H1 (cell line): ENCODE measurements at places on chromosomes 1 and 21. TPM values are rescaled to one million over a fixed set of nuclear protein-coding genes. Genes with fewer than 3 reads are reported as not detected.

Gene CFAP126
- total RNA-seq, result not detected in 2 replicates

Gene RNF19B
- 10.4 and 11.2 TPM in 2 replicates for total RNA-seq

Gene GNAT2
- total RNA-seq, result not detected in 2 replicates

Gene ELF3
- total RNA-seq, result 15.6 and 17.3 TPM in 2 replicates

Gene DCST2
- 0.43 TPM in 1 of 2 replicates, not detected in the other for total RNA-seq

Gene ETNK2
- 20.1 and 23.1 TPM in 2 replicates for total RNA-seq

Gene MRTO4
- 54.5 and 64.3 TPM in 2 replicates for total RNA-seq

Gene UBE2U
- not detected in 2 replicates for total RNA-seq

Gene GNPAT
- 41.1 and 47.4 TPM in 2 replicates for total RNA-seq

Gene OPTC
- total RNA-seq, result 0.78 and 1.1 TPM in 2 replicates

Gene PWP2
- 6.7 and 11.8 TPM in 2 replicates for total RNA-seq

Gene ACADM
- total RNA-seq, result 40.0 and 41.7 TPM in 2 replicates

Gene PODN
- 0.11 and 0.17 TPM in 2 replicates for total RNA-seq

Gene RNPEP
- total RNA-seq, result 45.2 and 51.1 TPM in 2 replicates

Gene CFAP107
- total RNA-seq, result not detected in 2 replicates

Gene NID1
- 24.9 and 25.4 TPM in 2 replicates for total RNA-seq

Gene PTGER3
- total RNA-seq, result 0.82 and 1.2 TPM in 2 replicates

Gene RHD
- total RNA-seq, result not detected in 2 replicates

Gene TLR5
- total RNA-seq, result 0.35 and 0.94 TPM in 2 replicates

Gene GFI1
- 0.17 and 0.19 TPM in 2 replicates for total RNA-seq

Gene CSMD2
- 14.6 and 14.7 TPM in 2 replicates for total RNA-seq

Gene AMY1B
- not detected in 2 replicates for total RNA-seq

Gene LCE6A
- not detected in 2 replicates for total RNA-seq

Gene CTSS
- total RNA-seq, result not detected in 2 replicates

Gene SH2D5
- total RNA-seq, result 18.3 and 18.4 TPM in 2 replicates

Gene SH3D21
- total RNA-seq, result 8.6 and 9.8 TPM in 2 replicates

Gene CASQ1
- total RNA-seq, result 0.80 and 1.1 TPM in 2 replicates

Gene DISC1
- 3.5 and 3.6 TPM in 2 replicates for total RNA-seq

Gene S100A8
- not detected in 2 replicates for total RNA-seq

Gene FAM177B
- not detected in 2 replicates for total RNA-seq

Gene C1orf226
- total RNA-seq, result 18.8 and 19.5 TPM in 2 replicates

Gene JAM2
- total RNA-seq, result 7.0 and 9.5 TPM in 2 replicates

Gene SLC39A1
- total RNA-seq, result 238 and 244 TPM in 2 replicates

Gene DCST1
- not detected in 2 replicates for total RNA-seq

Gene PARS2
- 10.0 and 10.4 TPM in 2 replicates for total RNA-seq

Gene CYP4Z1
- total RNA-seq, result not detected in 2 replicates

Gene OR10K1
- not detected in 2 replicates for total RNA-seq

Gene RHOU
- 3.4 and 3.5 TPM in 2 replicates for total RNA-seq

Gene LCE1B
- total RNA-seq, result not detected in 2 replicates

Gene LRRC38
- 0.38 and 0.63 TPM in 2 replicates for total RNA-seq

Gene HES3
- total RNA-seq, result 54.3 and 67.9 TPM in 2 replicates

Gene KCNQ4
- 3.5 and 3.9 TPM in 2 replicates for total RNA-seq

Gene KRTAP23-1
- not detected in 2 replicates for total RNA-seq

Gene KPRP
- total RNA-seq, result not detected in 2 replicates

Gene TDRD5
- 1.3 and 1.4 TPM in 2 replicates for total RNA-seq

Gene KLHDC7A
- total RNA-seq, result 18.9 and 19.1 TPM in 2 replicates

Gene CACNA1S
- total RNA-seq, result not detected in 2 replicates

Gene ABCG1
- 4.0 TPM in 2 replicates for total RNA-seq

Gene C1orf94
- total RNA-seq, result 4.8 and 5.8 TPM in 2 replicates

Gene PARP1
- total RNA-seq, result 408 and 416 TPM in 2 replicates

Gene ITLN2
- 4.7 and 5.6 TPM in 2 replicates for total RNA-seq

Gene SPRR2B
- not detected in 2 replicates for total RNA-seq

Gene DNAI4
- 2.1 and 4.0 TPM in 2 replicates for total RNA-seq

Gene FAM151A
- not detected in 2 replicates for total RNA-seq
